ENCODE measurements at places on chromosomes 1 and 21. TPM values are rescaled to one million over a fixed set of nuclear protein-coding genes. Genes with fewer than 3 reads are reported as not detected.

GRCh38 chr1:48776393-48777218 is at the start of gene BEND5:
Gene BEND5, minus strand, starts transcription at chr1:48776891. Its CDS starts 60 bp downstream, at chr1:48776831.
- H3K36me3 ChIP-seq = no peaks in the 10 kb centered on the region
- peak within 1 kb of the TSS; percentile 88 for H3K27ac ChIP-seq
- no peaks in the 10 kb centered on the region for H3K4me1 ChIP-seq
- peak within 1 kb of the TSS; percentile 85 for H3K4me3 ChIP-seq
- H3K27me3 ChIP-seq = no peaks in the 10 kb centered on the region

GRCh38 chr1:81989524-81989923 is 188.8 kb downstream of the ADGRL2 start:
- peaks cover 6% of the 10 kb centered on the region for H3K36me3 ChIP-seq
- no peaks in the 10 kb centered on the region for H3K27me3 ChIP-seq
- DNase-seq = no peak

DNA sequence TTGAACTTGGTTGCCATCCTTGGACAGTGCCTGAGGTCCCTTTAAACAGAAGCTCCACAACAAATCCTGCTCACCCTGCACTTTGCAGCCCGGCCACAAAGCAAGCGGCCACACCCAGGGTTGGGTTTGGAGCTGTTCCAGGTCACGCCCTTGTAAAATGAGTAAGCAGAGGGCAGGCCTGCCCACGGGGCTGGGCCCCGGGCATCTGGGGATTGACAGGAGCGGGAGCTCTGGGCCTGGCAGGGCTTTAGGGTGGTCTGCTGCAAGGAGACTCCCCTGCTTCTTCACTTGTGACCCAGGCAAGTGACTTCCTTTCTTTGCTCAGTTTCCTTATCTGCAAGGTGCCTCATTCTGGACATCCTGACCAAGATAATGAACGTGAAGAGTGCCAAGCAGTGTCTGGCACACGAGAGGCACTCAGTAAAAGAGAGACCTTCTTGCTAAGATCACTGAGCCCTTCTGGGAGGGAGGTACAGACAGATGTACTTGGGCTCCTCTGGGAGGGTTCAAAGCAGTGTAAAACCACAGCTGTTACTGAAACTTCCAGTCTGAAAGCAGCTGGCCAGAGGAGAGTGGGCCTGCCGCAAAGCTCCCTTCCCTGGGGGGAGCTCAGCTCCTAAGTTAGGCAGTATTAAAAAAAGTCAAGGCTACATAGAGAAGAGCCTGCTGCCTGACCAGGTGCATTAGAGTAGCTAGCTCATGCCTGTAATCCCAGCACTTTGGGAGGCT is 2.6 kb downstream of the E2F2 start:
- no peaks in the 10 kb centered on the region for H3K36me3 ChIP-seq
- no peak overlapping the region for H3K27ac ChIP-seq
- H3K27me3 ChIP-seq = no peaks in the 10 kb centered on the region
- H3K4me1 ChIP-seq = peaks cover 16% of the 10 kb centered on the region

Gene KRTAP13-2
- not detected for total RNA-seq

DNA sequence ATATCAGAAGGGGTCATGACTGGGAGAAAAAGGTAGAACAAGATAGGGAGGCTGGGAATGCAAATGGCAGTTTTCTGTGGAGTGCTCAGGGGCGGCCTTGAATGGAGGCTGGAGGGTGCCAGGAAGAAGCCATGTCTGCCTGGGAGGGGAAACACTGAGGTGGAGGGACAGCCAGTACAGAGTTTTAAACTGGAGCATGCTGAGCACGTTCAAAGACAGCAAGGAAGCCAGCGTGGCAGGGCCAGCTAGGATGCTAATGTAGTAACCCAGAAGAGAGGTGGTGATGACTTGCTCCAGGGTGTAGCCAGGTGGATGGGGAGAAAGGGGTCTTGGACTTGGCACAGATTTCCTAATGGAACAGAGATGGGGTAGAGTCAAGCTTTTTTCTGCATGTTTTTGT is 445.8 kb upstream of the VAMP3 start:
- H3K36me3 ChIP-seq = no peaks in the 10 kb centered on the region
- H3K4me3 ChIP-seq = no peak overlapping the region
- H3K4me1 ChIP-seq = no peaks in the 10 kb centered on the region

Gene HRNR
- not detected for total RNA-seq

- no peaks in the 10 kb centered on the region for H3K27me3 ChIP-seq
- no peak overlapping the region for H3K27ac ChIP-seq
- peaks cover 10% of the 10 kb centered on the region for H3K4me1 ChIP-seq
- no peak overlapping the region for H3K4me3 ChIP-seq
- H3K36me3 ChIP-seq = no peaks in the 10 kb centered on the region
These were observed 44.6 kb downstream of the RASSF5 start for GRCh38 chr1:206551986-206552326.

GRCh38 chr1:86273066-86273465 is 116.5 kb upstream of the COL24A1 start:
- H3K27ac ChIP-seq = no peak overlapping the region
- no peak for DNase-seq
- H3K4me1 ChIP-seq = no peaks in the 10 kb centered on the region
- H3K4me3 ChIP-seq = no peak overlapping the region

DNA sequence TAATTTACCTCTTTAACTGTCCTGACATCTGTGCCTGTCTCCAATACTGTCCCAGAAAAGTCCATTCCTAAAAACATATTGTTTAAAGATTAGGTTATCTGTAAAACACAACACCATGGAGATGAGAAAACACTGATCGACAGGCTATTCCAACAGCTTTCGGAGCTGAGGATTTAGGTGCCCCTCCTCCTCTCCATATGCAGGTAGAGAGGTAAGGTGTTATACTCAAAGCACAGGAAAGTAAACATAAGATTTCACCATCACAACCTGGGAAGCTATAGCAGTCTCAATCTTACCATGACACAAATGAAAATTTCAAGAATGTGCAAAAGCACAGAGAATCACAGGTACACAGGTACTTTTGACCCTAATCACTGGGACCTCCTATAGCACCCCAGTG is 60.9 kb upstream of the RASAL2 start:
- peak overlapping the region; percentile 27 for H3K27ac ChIP-seq
- H3K36me3 ChIP-seq = no peaks in the 10 kb centered on the region
- DNase-seq = no peak
- no peaks in the 10 kb centered on the region for H3K27me3 ChIP-seq
- H3K4me3 ChIP-seq = no peak overlapping the region

DNA sequence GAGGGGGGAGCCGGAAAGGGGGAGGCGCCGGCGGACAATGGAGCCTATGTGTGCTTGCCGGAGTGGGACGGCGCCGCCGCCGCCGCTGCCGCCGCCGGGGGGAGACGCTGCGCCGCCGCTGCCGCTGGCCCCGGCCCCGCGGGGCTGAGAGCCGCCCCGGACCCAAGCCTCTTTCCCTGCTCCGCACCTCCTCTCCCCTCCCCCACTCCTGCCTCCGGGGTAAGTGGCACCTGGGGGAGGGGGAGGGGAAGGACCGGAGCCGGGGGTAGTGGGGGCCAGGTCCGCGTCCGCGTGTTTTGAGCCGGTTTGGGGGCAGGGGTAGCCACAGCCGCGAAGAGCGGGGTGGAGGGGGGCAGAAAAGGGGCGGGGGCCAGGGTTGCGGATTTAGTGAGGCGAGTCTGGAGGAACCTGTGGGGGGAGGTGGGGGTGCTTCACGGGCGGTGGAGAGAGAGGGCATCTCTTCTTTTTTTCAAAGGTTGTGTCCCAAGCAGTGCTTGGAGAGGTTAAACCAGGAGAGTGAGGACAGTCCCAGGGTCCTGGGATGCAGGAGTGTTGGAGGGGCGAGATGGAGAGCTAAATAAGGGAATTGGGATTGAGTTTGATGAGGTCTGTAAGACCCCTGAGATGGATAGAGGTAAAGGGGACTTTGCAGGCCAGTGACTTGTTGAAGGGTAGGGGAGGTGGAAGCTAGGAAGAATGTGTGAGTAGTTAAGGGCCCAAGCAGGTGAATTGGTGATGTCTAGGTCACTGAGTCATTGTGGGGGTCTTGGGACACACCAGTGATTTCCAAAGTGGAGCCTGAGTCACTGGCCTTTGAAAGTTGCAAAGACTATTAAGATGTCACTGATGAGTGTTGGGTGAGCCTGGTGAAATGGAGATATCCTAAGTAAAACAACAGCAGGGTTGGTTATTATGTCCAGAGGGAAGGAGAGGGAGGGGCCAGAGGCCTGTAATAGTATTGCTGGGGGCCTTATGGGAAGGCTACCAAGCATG is 59.1 kb downstream of the BCL9 start:
- no peak for DNase-seq
- H3K4me3 ChIP-seq = peak overlapping the region; percentile 75
- peak overlapping the region; percentile 94 for H3K27ac ChIP-seq
- no peaks in the 10 kb centered on the region for H3K27me3 ChIP-seq
- no peaks in the 10 kb centered on the region for H3K4me1 ChIP-seq

Gene HFM1
- 0.48 TPM for total RNA-seq

GRCh38 chr21:37071561-37072273 is 1.2 kb downstream of the PIGP start:
- H3K4me1 ChIP-seq = no peaks in the 10 kb centered on the region
- DNase-seq = peak; percentile 72
- no peaks in the 10 kb centered on the region for H3K27me3 ChIP-seq
- H3K4me3 ChIP-seq = peak overlapping the region; percentile 73
- H3K36me3 ChIP-seq = no peaks in the 10 kb centered on the region
- peak overlapping the region; percentile 100 for H3K27ac ChIP-seq

- H3K4me1 ChIP-seq = no peaks in the 10 kb centered on the region
- H3K36me3 ChIP-seq = no peaks in the 10 kb centered on the region
- H3K27me3 ChIP-seq = no peaks in the 10 kb centered on the region
- no peak overlapping the region for H3K4me3 ChIP-seq
- no peak for DNase-seq
These were observed 1891.2 kb downstream of the NCAM2 start for GRCh38 chr21:22889445-22889844.

DNA sequence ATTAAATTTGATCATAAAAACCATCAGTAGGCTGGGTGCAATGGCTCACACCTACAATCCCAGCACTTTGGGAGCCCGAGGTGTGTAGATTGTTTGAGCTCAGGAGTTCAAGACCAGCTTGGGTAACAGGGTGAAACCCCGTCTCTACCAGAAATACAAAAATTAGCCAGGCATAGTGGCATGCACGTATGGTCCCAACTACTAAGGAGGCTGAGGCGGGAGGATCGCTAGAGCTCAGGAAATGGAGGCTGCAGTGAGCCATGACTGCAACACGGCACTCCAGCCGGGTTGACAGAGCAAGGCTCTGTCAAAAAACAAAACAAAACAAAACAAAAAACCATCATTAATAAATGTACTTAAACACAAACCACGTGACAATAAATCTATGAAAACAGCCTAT is 61.0 kb downstream of the ARID4B start:
- H3K27ac ChIP-seq = no peak overlapping the region
- no peaks in the 10 kb centered on the region for H3K27me3 ChIP-seq
- H3K4me3 ChIP-seq = no peak overlapping the region
- DNase-seq = no peak
- no peaks in the 10 kb centered on the region for H3K36me3 ChIP-seq
- H3K4me1 ChIP-seq = no peaks in the 10 kb centered on the region

- no peaks in the 10 kb centered on the region for H3K36me3 ChIP-seq
- no peak for DNase-seq
- H3K4me3 ChIP-seq = no peak overlapping the region
- H3K27me3 ChIP-seq = no peaks in the 10 kb centered on the region
These were observed 143.0 kb downstream of the RERE start for GRCh38 chr1:8674481-8674880.

- no peaks in the 10 kb centered on the region for H3K27me3 ChIP-seq
- no peak overlapping the region for H3K27ac ChIP-seq
- H3K4me3 ChIP-seq = no peak overlapping the region
- no peaks in the 10 kb centered on the region for H3K36me3 ChIP-seq
These were observed 187.9 kb downstream of the LRRC7 start for GRCh38 chr1:69755647-69756046.

GRCh38 chr21:14497825-14498224 is 48.3 kb downstream of the SAMSN1 start:
- H3K27ac ChIP-seq = no peak overlapping the region
- H3K27me3 ChIP-seq = no peaks in the 10 kb centered on the region
- H3K36me3 ChIP-seq = no peaks in the 10 kb centered on the region

Gene SIM2
- 0.15 TPM for total RNA-seq

GRCh38 chr1:244970236-244970743 is 105.9 kb upstream of the HNRNPU start:
- peak overlapping the region; percentile 80 for H3K4me3 ChIP-seq
- H3K4me1 ChIP-seq = no peaks in the 10 kb centered on the region
- H3K27ac ChIP-seq = peak overlapping the region; percentile 99
- DNase-seq = no peak

DNA sequence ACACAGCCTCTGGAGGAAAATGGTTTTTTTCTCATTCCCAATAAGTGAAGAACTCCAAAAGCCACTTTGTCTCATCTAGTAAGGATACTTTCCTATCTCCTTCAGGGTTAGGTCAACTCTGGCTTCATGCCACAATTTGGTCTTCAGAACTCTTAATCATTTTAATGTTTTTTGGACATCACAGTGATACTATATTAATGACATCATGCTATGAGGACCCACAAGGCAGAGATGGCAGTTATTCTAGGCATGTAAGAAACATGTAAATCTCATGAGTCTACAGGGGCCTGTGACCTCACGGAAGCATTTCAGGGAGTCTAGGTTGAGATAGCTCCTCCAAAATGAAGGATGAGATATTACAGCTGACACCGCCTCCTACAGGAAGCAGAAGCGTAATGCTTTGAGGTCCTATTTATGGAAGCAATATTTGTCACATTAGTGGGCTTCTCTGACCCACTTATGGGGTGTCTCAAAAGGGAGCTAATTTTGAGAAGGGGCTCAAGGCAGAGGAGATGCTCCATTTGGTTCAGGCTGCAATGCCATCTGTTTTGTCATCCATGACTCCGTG is 5.0 kb upstream of the GPR137B start:
- no peaks in the 10 kb centered on the region for H3K36me3 ChIP-seq
- no peaks in the 10 kb centered on the region for H3K27me3 ChIP-seq
- DNase-seq = no peak
- no peak overlapping the region for H3K4me3 ChIP-seq
- H3K27ac ChIP-seq = no peak overlapping the region

- no peaks in the 10 kb centered on the region for H3K4me1 ChIP-seq
- H3K27me3 ChIP-seq = no peaks in the 10 kb centered on the region
- H3K4me3 ChIP-seq = no peak overlapping the region
- no peak overlapping the region for H3K27ac ChIP-seq
These were observed 36.5 kb downstream of the MCOLN2 start for GRCh38 chr1:84960371-84960770.

Gene ATP1A2
- total RNA-seq = 6.4 TPM

Gene AUNIP
- total RNA-seq = 0.88 TPM

- no peak for DNase-seq
- no peaks in the 10 kb centered on the region for H3K4me1 ChIP-seq
- no peak overlapping the region for H3K27ac ChIP-seq
- no peaks in the 10 kb centered on the region for H3K27me3 ChIP-seq
- H3K4me3 ChIP-seq = no peak overlapping the region
- no peaks in the 10 kb centered on the region for H3K36me3 ChIP-seq
These were observed 13.8 kb upstream of the FNBP1L start for GRCh38 chr1:93434088-93434487.

Measured in breast epithelium (tissue), 4 donors.